Hematopoietic multipotent progenitor cell treated with erythropoietin and hydrocortisone succinate and interleukin-3 and kit ligand, for 6 days (in vitro differentiated cells): ENCODE measurements at places on chromosomes 2 and 18.

DNA sequence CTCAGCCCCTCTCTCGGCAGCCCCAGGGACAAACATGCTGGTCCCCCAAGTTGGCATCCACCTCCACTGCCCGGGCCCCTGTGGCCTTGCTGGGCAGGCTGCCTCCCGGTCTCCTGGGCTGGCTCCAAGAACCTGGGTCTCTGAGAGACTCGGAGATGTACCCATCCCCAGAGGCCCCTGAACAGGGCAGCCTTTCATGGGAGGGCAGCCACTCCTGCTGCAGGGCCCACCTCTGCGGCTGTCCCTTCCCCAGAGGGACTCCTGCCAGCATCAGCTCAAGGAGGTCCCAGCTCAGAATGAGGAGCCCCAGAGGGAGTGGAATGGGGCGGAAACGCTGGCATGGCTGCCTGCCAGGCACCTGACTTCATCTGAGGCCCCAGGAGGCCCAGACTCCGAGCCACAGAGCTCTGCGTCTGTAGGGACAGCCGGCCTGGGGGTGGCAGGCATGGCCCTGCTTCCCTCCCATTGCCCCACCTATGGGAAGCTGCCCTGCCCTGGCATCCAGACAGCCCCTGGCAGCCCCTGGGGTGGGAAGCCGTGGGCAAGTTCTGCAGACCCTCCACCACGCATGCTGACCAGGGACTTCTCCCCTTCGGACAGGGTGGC, 857 bp upstream of the CROCC2 start:
- no peak for DNase-seq

DNA sequence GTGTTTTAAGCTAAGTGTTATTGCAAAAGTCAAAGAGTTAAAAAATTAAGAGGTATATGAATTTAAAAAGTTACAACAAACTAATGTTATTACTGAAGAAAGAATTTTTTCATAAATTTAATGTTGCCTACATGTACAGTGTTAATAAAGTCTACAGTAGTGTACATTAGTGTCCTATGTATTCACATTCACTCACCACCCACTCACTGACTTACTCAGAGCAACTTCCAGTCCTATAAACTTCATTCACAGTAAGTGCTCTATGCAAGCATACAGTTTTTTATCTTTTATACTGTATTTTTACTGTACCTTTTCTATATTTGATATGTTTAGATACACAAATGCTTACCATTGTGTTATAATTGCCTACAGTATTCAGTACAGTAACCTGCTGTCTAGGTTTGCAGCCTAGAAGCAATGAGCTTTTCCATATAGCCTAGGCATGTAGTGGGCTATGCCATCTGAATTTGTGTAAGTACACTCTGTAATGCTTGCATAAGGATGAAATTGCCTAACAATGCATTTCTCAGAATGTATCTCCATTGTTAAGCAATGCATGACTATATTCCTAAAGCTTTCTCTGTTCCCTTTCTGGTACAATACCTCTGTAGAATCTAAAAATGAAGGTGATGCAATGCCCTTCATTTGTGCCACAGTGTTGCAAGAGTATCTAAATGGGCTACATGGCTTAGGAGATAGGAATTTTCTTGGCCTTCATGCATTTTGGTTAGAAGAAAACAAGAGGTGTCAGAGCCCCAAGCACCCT, 370.8 kb upstream of the NT5C1B start:
- DNase-seq, result peak; percentile 3

DNA sequence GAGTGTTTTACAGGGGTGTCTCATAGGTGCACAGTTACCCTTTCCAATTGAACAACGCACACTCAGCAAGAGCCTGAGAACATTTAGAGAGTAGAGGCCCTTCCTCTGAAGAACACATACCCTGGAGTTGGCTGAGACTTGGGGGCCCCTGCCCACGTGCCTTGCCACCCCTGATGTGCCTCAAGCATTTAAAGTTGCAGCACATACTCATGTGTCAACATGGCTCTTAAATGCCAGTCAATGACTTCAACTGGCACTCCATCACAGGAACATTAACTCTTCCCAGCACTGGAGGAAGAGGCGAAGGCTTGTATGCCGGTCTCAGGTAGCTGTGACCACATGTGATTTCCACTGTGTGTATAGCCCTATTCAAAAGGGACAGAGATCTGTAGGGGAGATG, 57.4 kb downstream of the SPRED2 start:
- no peak for DNase-seq

GRCh38 chr18:49768051-49768391, 45.3 kb downstream of the ACAA2 start:
- peak; percentile 36 for DNase-seq

- DNase-seq, result no peak
These were observed 46.9 kb downstream of the NGEF start for GRCh38 chr2:232966122-232966521.

DNA sequence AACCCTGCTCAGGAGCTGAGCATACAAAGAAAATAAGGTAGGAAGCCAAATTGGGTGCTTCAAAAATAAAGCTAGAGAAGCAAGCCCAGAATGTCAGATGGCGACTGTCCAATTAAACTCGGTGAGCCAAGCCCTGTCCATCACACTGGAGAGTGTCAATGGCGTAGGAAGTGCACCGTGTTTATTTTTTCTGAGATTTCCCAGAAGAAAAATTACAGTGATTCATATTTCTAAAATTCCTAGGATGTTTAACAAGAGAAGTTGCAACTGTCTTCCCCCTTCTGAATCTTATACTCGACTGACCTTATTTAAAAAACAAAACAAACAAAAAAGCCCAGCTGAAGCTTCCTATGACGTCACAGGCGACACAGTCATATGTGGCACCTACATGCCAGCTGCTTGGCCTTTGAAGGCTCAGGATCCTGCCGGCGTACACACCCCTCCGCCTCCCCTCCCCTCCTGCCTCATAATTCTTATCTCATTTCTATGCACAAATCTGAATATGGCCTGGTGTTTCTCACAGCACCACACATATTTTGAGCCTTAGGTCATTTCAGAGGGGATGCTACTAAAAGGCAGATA, 60.8 kb downstream of the MBP start:
- no peak for DNase-seq

GRCh38 chr2:239283288-239283945, 117.4 kb downstream of the HDAC4 start:
- DNase-seq, result no peak

GRCh38 chr2:85659324-85659981, 8.5 kb downstream of the SFTPB start:
- no peak for DNase-seq
